ENCODE measurements at places on chromosomes 13 and 19. TPM values are rescaled to one million over a fixed set of nuclear protein-coding genes. Genes with fewer than 3 reads are reported as not detected.
A peak's percentile ranks its signal among the peaks of the same experiment; 100 is the strongest.

Gene RCBTB2
- 21.0 TPM for total RNA-seq

Gene FXYD1
- total RNA-seq, result not detected

Gene TNFSF9
- 1.3 TPM for total RNA-seq

Gene ETV2
- total RNA-seq, result 0.46 TPM

Gene PROSER1
- 7.9 TPM for total RNA-seq

Gene FPR1
- total RNA-seq, result 10.9 TPM

Gene ZNF723
- not detected for total RNA-seq

DNA sequence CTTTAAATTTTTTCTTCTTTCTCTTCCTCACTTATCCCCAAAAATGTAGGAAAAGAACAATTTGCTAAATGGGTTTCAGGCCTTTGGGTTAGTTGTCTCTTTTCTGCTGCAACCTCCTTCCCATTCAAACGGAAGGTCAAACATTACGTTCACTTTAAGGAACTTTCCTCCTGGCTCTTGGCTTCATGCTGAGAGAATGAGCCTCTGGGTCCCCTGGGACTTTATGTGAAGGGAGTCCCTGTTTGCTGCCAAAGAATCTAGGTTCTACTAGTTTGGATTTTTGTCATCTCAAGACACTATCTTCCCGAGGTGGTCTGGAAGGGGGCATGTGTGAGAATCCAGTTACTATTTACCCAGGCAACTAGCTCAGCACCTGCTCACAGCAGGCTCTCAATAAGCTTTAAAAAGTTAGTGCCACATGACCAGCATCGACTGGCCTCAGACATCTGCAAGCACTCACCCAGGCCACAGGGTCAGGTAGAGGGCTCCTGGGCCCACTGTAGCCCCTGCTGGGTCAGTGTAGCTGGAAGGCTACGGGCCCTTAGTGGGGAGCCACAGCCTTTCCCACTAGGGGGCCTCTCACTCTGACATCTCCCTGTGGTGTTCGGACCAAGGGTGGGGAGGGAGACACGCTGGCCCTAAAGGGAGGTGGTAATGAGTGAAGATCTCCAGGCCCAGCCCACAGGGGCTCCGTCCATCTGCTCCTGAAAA, 40.5 kb downstream of the FAM124A start:
- no peak for DNase-seq

- DNase-seq, result no peak
These were observed 2.6 kb upstream of the DOHH start for GRCh38 chr19:3503036-3503572.

- DNase-seq, result peak; percentile 71
These were observed 1.1 kb downstream of the IRS2 start for GRCh38 chr13:109785141-109785891.

GRCh38 chr19:30785458-30786137, 413.4 kb downstream of the ZNF536 start:
- DNase-seq, result no peak

DNA sequence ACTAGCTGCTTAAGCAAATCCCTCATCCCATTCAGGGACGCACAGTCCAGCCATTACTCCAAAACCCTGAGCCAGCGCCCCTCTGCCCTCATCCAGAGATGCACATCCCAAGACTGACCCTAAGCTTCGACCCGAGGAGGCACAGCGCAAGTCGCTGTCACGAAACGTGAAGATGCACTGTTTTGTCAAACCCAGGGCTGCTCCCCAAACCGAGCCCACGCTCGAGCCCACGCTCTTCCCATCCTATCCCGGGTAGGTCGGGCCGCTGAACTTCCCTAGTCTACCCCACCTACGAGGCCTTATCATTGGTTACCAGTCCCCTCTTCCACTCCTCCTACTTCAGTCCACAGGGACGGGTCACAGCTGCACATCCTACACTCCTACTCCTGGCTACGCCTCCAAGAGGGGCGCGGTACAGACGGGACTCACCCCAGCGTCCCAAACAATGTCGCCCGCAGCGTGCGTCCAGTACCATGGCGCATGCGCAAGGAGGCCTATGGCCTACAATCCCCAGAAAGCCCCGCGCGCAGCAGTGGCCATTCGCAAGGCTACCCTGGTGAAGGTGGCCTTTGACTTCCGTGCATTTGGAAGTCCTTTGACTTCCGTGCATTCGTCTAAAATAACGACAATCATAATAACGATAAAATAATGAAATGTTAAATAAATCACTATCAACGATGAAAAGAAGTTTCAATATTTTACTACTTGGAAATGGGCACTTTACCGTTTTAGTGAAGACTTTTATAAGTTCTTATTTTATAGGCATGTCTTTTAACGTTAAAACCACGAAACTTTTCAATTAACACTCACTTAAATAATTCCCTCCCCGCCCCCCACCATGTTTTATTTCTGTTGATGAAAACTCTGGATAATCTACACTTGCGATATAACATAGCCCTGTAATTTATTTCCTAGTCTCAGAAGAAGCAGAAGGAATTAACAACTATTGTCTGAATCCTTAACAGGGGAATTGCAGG, at the start of gene ZNF285:
TSS of gene ZNF285 (minus strand) at position 470 of the 977 bp plus-strand sequence. CDS start 4,395 bp downstream, outside the sequence.
- peak; percentile 98 for DNase-seq

DNA sequence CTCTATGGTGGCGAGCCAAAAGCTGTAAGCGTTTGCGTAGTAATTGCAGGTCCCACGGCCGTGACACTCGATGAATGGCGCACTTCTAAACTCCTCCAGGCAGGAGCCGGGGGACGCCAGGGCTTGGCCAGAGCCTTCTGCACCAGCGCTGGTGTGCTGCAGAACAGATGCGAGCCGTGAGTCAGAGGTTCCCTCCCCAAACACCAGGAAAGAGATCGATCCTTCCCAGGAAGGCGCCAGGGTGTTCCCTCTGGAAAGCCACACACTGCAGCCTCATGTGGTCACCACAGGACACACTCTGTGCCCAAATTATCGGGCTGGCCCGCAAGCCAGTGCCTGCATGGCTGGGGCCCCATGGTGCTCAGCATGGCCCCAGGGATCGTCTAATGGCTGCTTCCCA, 154.6 kb downstream of the COL4A1 start:
- DNase-seq, result no peak

- no peak for DNase-seq
These were observed 53.2 kb downstream of the TMED1 start for GRCh38 chr19:10782795-10783194.

DNA sequence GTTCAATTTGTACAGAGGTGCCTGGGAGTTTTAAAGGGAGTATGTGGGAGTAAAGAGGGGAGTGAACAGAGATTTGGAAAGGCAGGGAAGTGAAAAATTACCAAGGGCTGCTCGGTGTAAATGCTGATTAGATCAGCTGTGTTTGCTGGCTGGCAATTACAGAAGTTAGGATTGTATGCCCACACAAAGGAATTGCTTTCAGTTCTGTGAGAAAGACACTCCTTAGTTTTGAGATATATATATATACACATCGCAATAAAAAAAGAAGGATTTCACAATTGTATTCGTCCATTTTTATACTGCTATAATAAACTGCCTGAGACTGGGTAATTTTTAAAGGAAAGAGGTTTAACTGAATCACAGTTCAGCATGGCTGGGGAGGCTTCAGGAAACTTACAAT, 196.3 kb downstream of the SLITRK5 start:
- DNase-seq, result no peak

DNA sequence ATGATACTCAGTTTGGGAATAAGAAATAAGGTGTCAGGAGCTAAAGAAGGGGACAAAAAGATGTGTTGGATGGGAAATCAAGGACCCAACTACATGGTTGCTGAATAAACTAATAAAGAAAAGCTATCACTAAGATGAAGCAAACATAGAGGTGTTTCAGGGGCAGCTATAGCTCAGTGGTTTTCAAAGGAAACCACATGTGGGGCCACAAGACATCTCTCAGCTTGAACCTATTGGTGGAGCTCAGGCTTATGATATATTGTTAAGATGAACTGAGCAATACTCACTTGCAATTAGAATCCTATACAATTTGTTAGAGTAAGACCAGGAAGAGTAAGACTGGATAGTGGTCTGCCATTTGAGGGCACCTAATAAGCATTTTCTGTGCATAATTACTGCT, 45.1 kb upstream of the SPRY2 start:
- DNase-seq, result no peak

Measured in LHCN-M2 (cell line).